T-helper 1 cell (primary cell): ENCODE measurements at places on chromosomes 2 and 18.

DNA sequence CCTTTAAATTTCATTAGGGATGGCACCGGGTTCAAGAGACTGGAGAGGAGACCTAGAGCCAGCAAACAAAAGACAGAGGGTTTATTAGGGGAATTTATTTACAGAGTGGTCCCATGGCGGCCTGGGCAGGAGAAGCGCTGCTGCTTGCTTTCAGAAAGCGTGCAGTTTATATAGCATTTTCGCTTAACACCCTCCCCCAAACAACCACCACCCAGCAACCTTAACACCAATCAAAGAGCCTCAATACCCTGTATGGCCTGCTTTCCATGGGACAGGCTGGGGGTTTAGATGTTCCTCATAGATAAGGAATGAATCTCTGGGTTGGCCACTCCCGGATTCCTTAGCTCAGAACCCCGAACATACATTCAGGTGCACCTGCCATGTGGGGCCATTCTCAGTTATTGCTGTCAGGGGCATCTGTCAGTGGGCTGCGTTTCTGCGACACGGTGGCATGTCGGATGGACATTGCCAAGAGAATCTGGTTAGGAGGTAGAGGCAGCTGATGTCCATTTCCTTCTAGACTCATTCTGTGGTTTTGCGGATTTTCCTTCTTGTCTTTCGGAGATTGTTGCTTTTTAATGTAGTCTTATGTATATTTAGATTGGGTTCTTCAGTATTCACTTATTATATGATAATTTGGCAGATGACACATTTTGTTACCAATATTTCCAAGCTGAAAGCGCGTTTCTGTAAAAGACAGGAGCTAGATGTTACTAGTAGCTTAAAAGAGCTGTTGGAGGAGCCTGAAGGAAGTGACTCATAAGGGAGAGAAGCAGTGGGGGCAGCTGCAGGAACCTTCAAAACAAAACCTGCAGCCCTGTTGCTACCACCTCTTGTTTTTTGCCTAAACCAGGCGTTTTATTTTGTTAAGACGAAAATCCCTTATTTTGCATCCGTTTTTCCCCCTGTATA, 7.2 kb downstream of the AGAP1 start:
- no peak for DNase-seq

- DNase-seq: no peak
These were observed 38.5 kb downstream of the HK2 start for GRCh38 chr2:74872389-74872836.

DNA sequence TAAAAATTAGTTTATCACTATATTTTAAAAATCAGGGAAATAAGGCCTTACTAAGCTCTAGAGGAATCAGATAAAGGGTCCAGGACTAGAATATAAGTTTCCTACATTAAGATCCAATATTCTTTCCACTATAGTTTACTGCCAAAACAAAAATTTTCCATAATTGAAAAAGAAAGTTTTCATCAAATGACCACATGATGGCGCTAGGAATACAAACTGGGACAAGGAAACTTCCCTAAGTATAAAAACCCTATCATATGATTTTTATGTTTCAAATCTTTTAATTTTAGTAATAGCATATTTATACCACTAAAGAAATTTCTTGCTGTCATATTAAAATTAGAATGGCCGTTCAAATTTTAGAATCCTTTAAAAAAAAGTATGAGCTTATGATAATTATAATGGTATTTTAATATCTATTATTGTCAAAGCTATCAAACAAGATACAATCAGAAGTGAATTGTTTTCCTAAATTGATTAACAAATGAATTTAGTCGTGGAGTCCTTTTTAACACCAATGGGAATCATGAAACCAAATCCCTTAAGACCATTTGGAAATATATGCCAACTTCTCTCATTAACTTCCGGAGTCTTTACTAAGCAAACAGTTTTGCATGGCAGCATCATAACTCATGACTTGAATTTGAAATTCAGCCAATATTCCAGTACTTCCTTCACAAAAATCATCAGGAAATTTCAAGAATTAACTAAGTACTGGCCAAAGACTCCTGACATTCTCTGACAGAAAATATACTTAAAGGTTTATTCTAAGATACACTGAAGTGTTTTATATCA, 70.3 kb downstream of the SCN1A start:
- DNase-seq: no peak

DNA sequence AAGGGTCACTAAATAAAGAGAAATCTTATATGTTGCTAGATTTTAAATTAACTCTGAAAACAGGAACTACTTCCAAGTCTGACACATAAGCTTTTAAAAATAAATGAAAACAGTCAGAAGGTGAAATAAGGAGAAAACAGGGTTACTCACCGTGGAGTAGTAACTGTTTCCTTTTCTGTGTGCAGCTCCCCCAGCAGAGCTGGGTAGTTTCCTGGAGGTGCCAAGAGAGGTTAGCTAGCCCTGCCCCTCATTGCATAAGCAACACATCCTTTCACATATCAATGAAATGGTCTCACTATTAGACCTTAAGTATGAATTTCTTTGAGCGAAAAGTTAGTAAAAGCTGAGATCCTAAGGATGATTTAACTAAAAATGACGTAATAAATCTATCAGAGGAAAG, 54.0 kb upstream of the GPR75 start:
- no peak for DNase-seq

- DNase-seq: no peak
These were observed 33.1 kb upstream of the TTR start for GRCh38 chr18:31558567-31558966.

GRCh38 chr2:219209236-219210195, 2.9 kb downstream of the ZFAND2B start:
- DNase-seq: no peak

DNA sequence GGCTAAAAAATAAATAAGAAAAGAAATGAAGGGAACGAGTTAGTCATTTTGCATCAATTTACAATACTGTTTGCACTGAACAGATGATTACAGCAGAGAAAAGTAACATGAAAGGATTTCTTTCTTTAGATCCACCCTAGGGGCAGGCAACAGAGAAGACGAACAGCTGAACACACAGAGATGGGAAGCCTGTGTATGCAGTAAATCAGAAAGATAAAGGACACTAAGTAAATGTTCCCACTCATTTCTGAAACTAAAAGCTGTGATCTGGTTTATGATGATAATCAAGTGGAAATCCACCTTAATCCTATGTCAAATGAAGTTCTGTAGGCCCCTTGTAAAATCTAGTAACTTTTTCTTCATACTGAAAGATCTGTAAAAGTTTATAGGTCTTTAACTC, 54.2 kb downstream of the AKAIN1 start:
- DNase-seq: no peak

DNA sequence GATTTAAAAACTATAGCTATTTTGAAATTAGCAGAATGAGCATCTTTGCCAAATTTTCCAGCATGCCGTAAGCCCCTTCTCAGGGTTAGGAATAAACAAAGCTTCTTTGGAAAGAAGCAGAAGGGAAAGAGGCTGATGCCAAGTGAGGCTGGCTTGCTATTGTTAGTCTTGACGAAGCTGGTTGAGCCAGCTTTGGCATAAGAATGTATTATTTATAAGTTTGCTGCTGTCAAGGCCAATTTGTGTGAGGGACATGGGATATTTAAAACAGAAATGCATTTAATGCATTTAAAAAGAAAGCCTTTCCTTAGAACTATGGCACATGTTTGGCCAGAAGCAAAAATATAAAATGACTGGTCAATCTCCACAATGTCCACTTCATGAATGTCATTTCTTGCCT, 52.5 kb upstream of the TTN start:
- DNase-seq: no peak

- no peak for DNase-seq
These were observed 9.7 kb downstream of the PDCD1 start for GRCh38 chr2:241848761-241849615.

DNA sequence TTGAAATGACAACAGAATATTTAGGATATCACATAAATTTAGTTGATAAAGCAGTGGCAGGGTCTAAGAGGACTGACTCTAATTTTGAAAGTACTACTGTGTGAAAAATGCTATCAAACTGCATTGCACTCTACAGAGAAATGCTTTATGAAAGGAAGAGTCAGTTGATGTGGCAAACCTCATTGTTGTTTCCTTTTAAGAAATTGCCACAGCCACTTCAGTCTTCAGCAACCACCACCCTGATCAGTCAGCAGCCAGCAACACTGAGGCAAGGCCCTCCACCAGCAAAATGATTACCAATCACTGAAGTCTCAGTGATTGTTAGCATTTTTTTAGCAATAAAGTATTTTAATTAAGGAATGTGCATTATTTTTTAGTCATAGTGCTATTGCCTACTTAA, 488.7 kb upstream of the SLC39A10 start:
- DNase-seq: no peak

DNA sequence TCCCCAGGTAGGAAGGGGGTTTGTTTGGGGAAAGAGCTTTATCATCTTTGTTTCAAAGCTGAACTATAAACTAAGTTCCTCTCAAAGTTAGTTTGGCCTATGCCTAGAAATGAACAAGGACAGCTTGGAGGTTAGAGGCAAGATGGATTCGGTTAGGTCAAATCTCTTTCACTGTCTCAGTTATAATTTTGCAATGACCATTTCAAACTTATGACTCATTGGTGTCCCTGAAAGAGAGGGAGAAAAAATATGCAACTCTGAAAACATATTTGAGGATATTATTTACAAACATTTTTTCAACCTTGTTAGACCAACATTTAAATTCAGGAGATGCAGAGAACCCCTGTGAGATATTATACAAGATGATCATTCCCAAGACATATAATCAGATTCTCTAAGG, 95.7 kb downstream of the EFEMP1 start:
- DNase-seq: no peak

GRCh38 chr2:60552078-60552850, 1.2 kb downstream of the BCL11A start:
- no peak for DNase-seq

DNA sequence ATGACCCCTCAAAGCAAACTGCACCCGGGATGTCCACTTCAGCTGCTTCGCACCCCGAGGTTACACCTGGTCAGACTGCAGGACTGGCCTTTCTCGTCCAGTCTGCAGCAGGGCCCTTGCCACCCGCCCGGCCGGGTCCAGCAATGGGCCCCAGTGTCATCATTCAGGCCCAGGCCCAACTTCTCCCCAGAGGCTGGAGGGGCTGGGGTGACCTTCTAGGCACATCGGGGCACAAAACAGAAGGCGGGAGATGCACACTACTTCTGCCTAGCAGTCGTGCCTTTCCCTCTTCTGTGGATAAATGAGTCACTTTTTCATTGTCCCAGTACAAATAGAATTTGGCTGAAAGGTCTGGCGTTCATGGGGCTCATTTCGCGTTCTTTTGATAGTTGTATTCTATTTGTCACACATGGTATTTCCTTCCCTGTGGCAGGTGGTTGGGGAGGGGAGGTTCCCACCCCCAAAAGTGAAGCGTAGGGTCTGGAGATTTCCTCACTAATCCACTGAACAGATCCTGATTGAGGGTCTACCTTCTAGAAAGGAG, 56.9 kb upstream of the ID2 start:
- no peak for DNase-seq

- DNase-seq: no peak
These were observed 23.2 kb upstream of the SLC20A1 start for GRCh38 chr2:112622528-112622849.

- no peak for DNase-seq
These were observed 131.9 kb downstream of the MYO1B start for GRCh38 chr2:191376981-191377629.

DNA sequence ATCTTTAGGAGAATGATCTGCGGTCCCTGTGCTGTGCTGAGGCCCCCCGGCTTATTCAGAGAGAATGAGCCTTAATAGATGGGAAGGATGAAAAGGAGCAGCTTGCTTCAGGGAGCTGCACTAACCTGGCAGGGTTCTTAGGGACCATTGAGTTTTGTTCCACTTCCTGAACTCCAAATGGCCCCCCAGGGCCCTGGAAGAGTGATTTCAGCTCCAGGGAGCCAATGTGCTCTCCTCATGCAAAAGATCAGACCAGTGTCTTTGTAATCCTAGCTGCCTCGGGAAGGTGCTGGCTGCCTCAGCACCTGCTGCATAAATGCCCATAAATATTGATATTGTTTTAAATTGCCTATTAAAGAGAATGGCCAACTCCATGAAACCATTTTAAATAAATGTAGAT, 210.2 kb downstream of the NCK2 start:
- no peak for DNase-seq

DNA sequence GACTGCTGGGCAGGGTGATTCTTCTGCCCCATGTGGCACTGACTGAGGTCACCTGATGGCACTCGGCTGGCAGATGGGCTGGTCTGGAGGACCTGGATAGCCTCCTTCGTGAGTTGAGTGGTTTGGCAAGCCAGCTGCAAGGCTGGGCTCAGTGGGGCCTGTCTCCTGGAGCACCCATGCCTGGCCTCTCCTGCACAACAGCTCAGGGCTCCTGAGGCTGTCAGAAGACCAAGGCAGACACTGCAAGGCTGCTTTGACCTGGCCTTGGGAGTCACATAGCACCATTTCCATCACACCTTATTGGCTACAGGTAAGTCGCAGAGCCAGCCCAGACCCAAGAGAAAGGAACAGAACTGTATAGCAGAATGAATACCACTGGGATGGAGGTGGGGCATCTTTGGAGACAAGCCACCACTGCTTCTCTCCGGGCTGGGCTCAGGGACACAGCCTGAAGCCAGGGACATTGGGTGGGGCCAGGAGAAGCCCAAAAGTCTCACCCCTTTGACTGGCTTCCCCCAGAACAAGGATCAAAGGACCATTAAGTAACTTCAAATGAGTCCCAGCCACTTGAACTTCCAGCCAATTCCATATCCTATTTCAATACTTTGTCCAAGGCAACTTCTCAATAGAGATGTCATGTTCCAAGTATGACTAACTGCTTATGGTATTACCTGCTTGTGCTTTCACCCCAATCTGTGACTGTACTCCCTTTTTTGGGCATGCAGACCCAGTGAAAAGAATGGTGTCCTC, 156.3 kb downstream of the CABLES1 start:
- DNase-seq: no peak

GRCh38 chr18:10336749-10337350, 117.6 kb upstream of the APCDD1 start:
- no peak for DNase-seq

DNA sequence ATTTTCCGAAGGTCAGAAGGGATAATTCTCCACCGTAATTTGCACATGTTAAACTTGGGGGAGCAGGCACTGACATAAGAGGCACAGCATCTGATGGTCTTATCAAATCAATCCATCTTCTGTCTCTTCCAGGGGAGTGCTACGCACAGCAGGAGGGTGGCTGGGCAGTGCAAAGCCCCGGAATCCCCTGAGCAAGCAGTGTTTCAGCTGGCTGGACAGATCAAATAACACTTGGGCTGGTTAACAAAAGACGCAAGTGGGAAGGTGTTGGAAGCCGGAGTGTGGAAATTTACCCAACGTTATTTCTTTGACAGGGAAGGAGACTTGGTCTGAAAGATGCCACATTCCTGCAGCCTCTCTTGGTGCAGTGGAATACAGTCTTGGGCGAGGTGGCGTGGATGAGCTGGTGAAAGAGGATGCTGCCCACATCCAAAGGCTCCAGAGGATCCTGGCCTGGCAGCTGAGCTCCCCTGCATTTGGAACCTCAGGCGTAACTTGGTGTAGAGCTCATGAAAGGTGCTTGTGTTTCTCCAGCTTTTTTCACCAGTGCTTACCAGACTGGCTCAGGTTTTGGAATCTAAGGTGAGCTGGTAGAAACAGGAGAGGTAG, 103.0 kb downstream of the MAPK4 start:
- no peak for DNase-seq

- no peak for DNase-seq
These were observed 124.0 kb upstream of the TTC39C start for GRCh38 chr18:23890589-23890988.
